ENCODE measurements at places on chromosomes 12 and 14.

DNA sequence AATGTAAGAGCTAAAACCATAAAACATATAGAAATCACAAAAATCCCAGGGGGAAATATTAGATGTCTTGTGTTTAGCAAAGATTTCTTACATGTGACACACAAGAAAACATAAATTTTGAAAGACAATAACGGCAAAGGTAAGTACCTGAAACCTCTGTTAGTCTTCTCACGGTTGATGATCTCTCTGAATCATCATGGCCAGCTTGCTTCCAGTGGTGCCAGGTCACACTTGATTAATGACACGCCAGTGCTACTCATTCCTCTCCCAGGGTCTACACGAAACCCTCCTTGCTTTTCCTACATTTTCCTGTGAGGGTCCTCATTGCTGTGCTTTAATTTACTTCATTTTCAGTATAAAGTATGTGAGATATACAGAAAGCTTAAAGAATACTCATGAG, 114.4 kb upstream of the PARP11 start:
- DNase-seq = no peak

- DNase-seq = no peak
Observed at GRCh38 chr12:27899151-27899661, 73.3 kb downstream of the PTHLH start.

DNA sequence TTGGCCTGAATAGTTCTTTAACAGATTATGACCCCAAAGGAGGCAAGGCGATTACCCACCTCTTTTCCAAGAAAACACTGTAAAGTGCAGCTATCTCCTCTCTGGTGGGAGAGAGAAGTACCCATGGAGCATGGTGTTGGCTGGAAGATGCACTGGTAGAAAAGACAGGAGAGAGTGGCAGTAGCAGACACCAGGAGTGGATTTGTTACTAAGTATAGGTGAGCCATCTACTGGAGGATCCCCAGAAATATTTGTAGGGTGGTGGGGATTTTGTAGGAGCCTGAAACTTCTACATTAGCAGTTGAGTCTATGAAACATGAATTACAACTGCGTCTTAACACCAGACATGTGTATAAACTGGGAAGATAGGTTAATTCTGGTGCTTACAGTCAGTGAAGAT, 148.0 kb downstream of the SLC38A4 start:
- no peak for DNase-seq

DNA sequence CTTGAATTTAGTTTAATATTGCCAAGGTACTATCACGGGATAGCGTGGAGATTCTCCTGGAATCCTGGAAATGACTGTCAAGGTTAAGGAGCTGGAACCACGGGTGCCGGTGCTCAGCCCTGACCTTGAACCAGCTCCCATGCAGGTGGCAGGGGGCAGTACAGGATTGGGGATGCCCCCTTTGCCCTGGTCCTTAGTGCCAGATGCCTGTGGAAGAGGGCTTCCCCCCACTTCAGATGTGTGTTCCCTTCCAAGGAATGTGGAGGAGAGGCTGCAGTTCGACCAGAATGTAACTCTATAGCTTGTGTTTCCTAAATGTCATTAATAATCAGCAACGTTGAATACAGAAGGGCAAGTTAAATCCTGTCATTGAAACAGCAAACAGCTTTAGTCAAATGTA, 258.9 kb downstream of the VRK1 start:
- no peak for DNase-seq

GRCh38 chr12:32201976-32202375, 95.3 kb downstream of the BICD1 start:
- DNase-seq = no peak

- DNase-seq = no peak
Observed at GRCh38 chr14:69841656-69842055, 37.6 kb upstream of the SMOC1 start.

DNA sequence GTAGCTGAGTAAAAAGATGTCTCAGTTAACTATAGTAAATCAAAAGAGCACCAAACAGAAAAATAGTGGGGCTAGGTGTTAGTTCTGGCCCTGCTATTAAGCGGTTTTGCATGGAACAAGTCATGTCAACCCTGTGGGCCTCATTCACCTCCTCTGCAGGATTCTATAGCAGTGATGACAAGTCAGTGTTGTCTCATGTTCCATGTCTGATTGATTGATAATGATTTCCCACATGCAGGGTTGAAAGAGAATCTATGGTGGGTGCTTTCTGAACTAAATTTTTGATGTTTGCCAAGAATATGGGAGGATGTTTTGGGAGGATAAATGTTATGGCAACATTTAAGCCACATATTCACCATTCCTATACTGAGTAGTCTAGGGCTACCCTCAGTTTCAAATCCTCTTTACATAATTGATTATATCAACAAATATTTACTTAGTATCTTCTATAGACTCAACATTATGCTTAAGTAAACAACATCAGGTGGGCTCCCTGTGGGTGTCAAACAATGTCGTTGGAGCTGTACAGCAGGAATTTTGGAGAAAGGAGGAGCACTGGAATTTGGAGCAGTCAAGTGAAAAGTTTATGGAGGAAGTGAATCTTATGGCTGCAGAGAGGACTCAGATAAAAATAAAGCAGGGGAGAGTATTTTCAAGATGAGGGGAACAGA, 48.6 kb downstream of the IRAK3 start:
- DNase-seq = no peak

GRCh38 chr12:101962486-101962885, 85.1 kb downstream of the DRAM1 start:
- DNase-seq = no peak

GRCh38 chr14:21069388-21070082, 569 bp upstream of the ARHGEF40 start:
- DNase-seq = peak; percentile 87

GRCh38 chr12:81819991-81820633, 61.0 kb upstream of the PPFIA2 start:
- DNase-seq = no peak

GRCh38 chr14:51682411-51682810, 30.7 kb downstream of the FRMD6 start:
- DNase-seq = no peak

- DNase-seq = no peak
Observed at GRCh38 chr12:68264857-68265256, 11.5 kb upstream of the IL22 start.

DNA sequence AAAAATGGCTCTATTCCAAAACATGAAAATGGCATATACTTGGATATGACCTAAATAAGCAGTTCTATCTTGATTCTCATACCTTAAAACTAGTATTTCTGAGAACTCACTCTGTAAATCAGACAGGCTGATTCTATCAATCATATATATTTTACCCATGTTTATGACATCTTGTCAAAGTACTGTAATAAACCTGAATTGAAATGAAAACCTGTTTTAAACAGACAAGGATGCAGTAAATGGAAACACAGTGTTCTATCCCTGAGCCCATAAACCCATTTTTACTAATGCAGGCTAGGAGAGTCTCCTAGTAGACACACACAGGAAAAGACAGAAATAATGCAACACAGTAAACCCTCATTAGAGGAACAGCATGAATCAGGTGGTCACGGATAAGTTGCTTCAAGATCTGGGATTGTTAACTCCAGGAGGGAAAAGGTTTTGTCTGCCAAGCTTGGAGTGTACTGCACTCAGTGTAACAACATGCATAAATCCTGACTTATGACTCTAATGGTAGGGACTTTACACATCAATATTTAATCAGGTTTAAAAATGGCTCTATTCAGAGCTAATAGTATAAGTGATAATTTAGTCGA, 93.6 kb upstream of the CPNE8 start:
- no peak for DNase-seq

DNA sequence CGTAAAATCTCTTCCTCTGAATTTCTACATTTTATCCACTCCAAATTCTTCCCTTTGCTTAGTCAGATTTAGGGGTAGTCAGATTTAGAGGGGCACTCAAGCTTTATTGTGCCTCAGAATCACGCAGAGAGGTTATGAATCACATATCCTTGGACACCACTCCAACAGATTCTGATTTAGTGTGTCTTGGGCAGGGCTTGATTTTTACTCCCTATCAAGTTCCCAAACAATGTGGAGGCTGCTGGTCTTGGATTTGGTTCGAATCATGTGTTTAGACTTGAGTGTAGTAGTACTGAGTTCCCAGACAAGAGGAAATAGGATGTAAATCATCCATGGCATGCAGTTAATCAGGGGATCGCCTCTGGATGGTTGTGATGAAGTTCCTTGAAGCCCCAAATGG, 298.1 kb upstream of the CLEC14A start:
- no peak for DNase-seq

DNA sequence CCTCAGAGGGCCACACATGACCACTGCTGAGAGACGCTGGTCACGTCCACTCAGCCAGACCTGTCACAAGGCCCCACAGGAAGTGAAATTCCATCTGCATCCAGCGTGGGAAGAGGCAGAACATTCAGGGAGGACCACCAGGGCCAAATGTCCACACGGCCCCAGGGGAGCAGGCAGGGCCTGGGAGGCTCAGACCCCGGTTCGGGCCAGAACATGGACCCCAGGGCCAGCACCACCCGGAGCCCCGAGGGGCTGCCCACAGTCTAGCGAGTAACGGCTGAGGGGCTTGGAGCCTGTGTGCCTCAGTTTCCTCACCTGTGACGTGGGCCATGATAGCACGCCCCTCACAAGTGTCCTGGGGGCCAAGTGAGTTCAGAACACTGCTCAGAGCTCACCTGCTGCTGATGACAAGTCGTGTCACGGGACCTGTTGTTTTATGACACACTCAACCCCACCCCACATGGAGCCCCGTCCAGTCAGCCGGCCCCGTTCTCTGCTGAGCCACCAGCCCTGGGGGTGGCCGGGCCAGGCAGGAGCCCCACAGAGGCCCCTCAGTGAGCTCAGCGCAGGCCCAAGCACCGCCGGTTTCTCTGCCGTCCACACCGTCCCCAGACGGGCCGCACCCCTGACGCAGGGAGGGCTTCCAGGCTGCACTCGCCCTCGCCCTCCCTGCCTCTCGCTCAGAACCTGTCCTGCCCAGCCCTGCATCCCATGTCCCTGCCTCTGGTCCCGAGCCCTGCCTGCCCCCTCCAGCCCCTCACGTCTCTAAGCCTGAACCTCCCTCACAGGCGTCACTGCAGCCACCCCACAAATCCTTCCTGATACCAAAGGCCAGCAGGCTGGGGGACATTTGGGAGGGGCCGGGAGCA, 79.5 kb upstream of the GALNT9 start:
- no peak for DNase-seq

GRCh38 chr14:62824086-62824485, 221.2 kb downstream of the KCNH5 start:
- no peak for DNase-seq

DNA sequence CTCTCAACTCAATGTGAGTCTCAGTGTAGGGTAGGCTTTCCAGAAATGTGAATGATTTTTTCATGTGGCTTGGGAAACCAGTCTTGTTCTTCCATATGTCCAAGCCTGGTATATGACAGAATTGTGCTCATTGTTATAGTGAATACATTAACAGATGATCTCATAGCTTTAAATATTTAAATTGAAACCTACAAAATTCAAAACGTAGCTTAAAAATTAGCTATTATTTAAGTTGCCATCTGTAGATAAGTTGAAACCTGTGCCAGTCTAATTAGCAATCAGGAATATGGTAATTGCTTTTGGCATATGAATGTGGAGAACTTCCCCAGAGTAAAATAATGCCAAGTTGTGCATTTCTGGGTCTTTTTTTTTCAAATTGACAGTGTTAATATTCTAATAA, 891.6 kb upstream of the SEL1L start:
- no peak for DNase-seq

DNA sequence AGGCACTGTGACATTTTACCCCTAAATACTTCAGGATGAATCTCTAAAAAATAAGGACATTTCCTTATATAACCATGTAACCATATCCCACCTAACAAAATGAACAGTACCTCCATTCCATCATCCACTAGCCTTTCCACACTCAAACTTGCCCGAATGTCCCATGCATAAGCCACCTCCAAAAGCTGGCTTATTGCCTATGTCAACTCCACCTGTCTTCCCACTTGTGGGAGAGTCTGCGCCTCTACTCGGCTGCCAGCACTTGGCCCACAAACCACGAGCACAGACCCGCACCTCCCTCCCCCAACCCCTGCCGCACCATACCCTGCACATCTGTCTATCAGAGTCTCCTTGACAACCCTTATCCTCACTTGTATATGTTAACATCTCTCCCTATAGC, 165.8 kb downstream of the CALM1 start:
- DNase-seq = no peak

DNA sequence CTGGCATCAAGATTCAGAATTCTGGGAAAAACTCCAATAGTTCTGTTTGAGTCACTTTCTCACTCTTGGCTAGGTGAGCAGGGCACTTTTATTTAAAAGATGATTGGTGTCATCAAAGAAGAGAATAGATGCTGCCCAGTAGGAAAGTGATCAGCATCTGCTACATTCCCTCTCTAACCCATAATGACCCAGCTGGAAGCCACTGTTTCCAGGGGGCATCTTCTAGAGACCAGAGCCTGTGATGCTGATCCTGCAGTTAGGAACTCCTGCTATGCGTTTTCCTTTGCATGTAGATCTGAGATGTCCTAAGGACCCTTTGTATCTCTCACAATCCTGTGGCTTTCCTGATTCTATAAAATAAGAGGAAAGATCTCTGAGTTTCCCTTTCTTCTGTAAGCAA, 79.9 kb upstream of the TMTC1 start:
- DNase-seq = no peak

GRCh38 chr12:26195641-26196420, 458 bp downstream of the SSPN start:
- peak; percentile 88 for DNase-seq

GRCh38 chr14:104134061-104134965, 4.1 kb upstream of the KIF26A start:
- peak; percentile 45 for DNase-seq

DNA sequence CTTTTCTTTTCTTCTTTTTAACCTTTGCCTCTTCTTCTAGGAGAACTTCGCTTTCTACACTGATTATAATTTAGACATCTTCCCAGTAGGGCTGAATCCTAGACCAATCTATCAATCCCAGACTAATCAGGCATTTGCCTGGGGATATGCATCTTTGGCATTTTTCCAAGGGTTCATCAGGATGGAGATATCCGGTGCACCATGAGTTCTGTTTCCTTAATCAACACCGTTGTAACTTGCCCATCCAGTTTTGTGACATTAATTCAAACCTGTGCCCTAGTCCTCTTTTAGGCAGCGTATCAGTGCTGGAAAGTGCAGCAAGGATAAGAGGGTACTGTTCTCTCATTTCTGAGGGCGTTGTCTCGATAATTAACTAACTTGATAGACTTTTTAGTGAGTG, 617 bp upstream of the MGP start:
- DNase-seq = no peak

DNA sequence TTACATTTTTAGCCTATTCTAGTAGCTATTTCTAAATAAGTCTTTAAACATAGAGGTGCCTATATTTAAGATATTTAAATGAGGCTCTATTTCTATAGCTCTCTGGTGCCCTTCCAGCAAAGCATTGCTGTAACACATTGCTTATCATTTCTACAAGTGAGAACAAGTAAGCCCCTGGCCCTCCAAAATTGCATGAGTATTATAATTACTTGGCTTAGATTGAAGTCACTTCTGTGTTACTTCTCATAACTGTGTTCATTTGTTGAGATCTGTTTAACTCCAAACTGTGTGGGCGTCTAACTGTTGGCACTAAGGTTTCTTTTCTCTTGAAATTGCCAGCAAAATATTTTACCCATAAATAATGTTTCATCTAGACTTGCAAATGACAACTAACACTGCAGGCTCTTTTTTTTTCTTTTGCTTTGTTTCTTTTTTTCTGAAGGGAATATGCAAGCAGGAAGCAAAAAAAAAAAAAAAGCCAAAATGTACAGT, 66.5 kb downstream of the DAD1 start:
- no peak for DNase-seq

Measured in left forelimb (tissue), 1 donor.